ENCODE measurements at places on chromosomes 12 and 14. TPM values are rescaled to one million over a fixed set of nuclear protein-coding genes. Genes with fewer than 3 reads are reported as not detected.

GRCh38 chr14:85607651-85608081, 77.7 kb downstream of the FLRT2 start:
- H3K27me3 ChIP-seq, result no peaks in the 10 kb centered on the region
- H3K36me3 ChIP-seq, result no peaks in the 10 kb centered on the region
- no peak overlapping the region for H3K27ac ChIP-seq
- H3K4me3 ChIP-seq, result no peak overlapping the region
- H3K4me1 ChIP-seq, result no peaks in the 10 kb centered on the region
- no peak for DNase-seq

- no peaks in the 10 kb centered on the region for H3K36me3 ChIP-seq
- H3K4me3 ChIP-seq, result no peak overlapping the region
- DNase-seq, result no peak
- H3K4me1 ChIP-seq, result no peaks in the 10 kb centered on the region
- H3K27me3 ChIP-seq, result no peaks in the 10 kb centered on the region
- H3K27ac ChIP-seq, result no peak overlapping the region
Observed at GRCh38 chr14:80136358-80136757, 74.9 kb downstream of the DIO2 start.

GRCh38 chr12:101670007-101670671, 27.3 kb upstream of the CHPT1 start:
- peaks cover 24% of the 10 kb centered on the region for H3K4me1 ChIP-seq
- H3K27ac ChIP-seq, result peak overlapping the region; percentile 9
- peak; percentile 73 for DNase-seq
- no peaks in the 10 kb centered on the region for H3K36me3 ChIP-seq

GRCh38 chr12:118377021-118377883, 897 bp downstream of the SUDS3 start:
- no peaks in the 10 kb centered on the region for H3K27me3 ChIP-seq
- peak overlapping the region; percentile 84 for H3K4me3 ChIP-seq
- peaks cover 36% of the 10 kb centered on the region for H3K4me1 ChIP-seq
- peaks cover 11% of the 10 kb centered on the region for H3K36me3 ChIP-seq
- H3K27ac ChIP-seq, result peak overlapping the region; percentile 99

GRCh38 chr14:61555056-61555838, 140.1 kb upstream of the HIF1A start:
- DNase-seq, result no peak
- peaks cover 45% of the 10 kb centered on the region for H3K36me3 ChIP-seq
- H3K27me3 ChIP-seq, result no peaks in the 10 kb centered on the region
- peaks cover 46% of the 10 kb centered on the region for H3K4me1 ChIP-seq

CATSPERB gene
- 0.29 TPM for total RNA-seq

ACSM4 gene
- not detected for total RNA-seq

LRRC9 gene
- total RNA-seq, result not detected

A2M gene
- not detected for total RNA-seq

KRT78 gene
- total RNA-seq, result not detected

MGST1 gene
- total RNA-seq, result not detected

MDGA2 gene
- total RNA-seq, result not detected

All from activated CD8-positive, alpha-beta memory T cell treated with anti-CD3 and anti-CD28 coated beads, Interleukin-2, amount 10 ng/mL, durations not matched to agents 7 days and 5 days (primary cell).